ENCODE measurements at places on chromosomes 2 and 18.

DNA sequence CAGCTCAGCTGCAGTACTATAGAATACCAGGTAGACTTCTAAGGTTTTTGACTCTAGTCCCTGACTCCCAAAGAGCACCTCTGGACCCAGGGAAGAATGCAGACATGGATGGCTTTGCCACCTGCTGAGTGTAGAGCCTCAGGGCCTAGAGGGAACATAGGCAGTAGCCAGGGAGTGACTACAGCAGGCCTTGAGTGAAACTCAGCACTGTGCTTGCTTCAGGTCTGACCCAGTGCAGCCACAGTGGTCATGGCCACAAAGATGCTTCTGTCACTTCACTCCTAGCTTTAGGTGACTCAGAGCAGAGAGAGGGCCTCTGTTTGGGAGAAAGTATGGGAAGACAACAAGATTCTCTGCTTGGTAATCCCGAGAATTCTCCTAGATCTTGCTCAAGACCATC lies 162.2 kb upstream of the ITGA4 start:
- no peak for DNase-seq

DNA sequence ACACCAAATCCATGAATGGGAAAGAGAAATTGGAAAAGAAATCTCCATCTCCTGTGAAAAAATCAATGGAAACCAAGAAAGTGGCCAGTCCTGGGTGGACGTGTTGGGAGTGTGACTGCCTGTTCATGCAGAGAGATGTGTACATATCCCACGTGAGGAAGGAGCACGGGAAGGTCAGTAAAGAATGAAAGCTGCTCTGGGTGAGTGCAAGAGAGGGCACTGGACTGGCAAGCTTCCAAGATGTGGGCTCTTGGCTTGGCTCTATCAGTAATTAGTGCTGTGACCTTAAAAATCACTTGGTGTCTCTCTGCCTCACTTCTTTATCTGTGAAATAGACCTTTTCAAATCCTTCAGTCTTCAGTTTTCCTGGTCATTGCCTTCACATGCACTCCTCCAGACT lies 89.0 kb downstream of the ZNF532 start:
- DNase-seq: no peak

DNA sequence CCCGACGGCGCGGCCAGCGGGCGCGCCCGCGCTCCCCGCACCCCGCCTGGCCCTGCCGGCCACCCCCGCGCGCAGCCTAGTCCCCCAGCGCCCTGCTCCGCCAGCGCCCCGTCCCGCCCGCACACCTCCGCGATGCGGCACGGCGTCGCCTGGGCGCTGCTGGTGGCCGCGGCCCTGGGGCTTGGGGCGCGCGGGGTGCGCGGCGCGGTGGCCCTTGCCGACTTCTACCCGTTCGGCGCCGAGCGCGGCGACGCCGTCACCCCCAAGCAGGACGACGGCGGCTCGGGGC lies 232 bp downstream of the SNED1 start:
- DNase-seq: no peak

DNA sequence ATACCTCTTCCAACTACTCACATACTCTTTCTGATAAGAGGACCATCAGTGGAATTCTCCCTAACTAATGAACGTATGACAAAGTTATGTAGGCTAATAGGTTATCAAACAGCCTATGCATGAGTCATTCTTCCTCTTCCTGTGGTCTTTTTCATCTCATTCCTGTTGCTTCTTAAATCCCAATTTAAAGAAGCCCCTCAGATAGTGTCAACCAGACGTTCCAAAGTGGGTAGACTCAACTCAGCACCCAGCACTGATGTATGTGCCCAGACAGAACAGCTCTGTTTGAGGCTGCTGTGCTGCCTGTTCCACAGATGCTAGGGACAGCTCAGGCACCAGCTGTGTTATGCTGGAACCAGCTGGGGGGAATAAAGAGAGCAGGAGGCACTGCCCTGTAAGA lies 52.6 kb downstream of the CXCR4 start:
- DNase-seq: no peak

- DNase-seq: no peak
Observed at GRCh38 chr2:102634831-102635241, 15.5 kb downstream of the SLC9A2 start.

GRCh38 chr2:112706170-112706664 lies 14.6 kb upstream of the NT5DC4 start:
- no peak for DNase-seq

- DNase-seq: no peak
Observed at GRCh38 chr18:57190026-57190425, 43.1 kb downstream of the BOD1L2 start.

DNA sequence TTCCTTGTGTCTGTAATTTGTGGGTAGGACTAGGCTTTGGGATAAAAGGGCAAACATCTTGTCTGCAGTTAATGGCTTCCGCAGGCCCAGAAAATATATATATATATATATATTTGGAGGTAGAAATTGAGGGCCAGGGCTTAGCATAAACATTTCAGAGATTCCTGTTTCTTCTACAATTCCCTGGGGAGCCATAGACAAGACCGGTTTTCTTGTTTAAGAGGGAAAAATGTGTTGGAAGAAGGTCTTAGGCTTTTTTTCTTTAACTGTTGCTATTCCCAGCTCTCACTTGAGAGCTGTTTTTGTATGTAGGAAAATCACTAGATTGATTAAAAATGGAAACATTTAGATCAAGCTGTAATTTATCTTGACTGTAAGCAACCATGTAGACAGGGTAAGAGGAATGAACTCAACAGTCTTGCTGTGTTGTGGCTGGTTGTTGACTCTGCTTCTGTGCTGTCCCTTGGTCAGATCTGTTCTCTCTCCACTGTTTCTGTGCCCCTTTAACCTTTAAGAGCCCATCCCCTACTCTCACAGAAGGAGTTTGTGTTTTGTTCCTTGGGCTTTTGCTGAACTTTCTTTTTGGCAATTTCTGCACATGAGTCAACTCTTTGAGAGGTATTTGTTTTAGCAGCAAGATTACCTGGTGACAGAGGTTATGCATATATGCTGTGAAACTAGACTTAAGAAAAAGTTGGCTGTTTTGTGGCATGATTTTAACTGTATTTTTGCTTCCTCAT lies 58.3 kb downstream of the EFEMP1 start:
- DNase-seq: no peak

GRCh38 chr2:144501118-144501517 lies 18.8 kb downstream of the ZEB2 start:
- DNase-seq: no peak

- DNase-seq: no peak
Observed at GRCh38 chr2:171655586-171655985, 31.7 kb upstream of the DYNC1I2 start.

DNA sequence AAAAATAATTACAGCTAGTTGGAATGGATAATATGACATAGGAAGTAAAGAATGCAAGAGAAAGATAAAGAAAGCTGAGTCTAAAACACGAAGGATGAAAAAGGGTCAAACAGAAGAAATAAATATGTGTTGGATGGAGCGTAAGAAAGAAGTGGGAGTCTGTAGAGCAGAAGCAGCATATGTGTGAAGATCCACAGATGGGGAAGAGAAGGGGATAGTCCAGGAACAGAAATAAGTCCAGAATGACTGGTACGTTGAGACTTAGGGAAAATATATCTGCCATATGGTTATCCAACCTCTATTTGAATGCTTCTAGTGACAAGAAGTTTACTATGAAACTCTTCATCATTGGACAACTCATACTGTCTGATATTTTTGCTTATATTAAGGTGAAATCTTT lies 18.0 kb downstream of the ABCA12 start:
- DNase-seq: no peak

DNA sequence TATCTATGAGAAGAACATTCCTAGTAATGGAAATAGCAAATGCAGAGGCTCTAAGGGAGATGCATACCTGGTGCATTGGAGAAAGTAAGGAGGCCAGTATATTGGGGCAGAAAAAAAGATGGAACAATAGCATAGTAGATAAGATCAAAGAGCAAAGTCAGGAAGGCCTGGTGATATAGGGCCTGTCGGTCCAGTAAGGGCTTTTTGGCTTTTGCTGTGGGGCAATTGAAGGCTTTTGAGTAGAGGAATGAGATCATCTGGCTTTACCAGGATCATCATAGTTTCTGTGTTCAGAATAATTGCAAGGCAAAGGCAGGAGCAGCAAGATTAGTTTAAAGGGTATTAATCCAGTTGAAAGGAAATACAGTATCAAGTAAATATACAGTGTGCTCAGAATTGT lies 111.8 kb downstream of the EHBP1 start:
- DNase-seq: no peak

GRCh38 chr18:9017905-9018227 lies 84.6 kb upstream of the NDUFV2 start:
- no peak for DNase-seq

- no peak for DNase-seq
Observed at GRCh38 chr2:133596701-133597393, 28.6 kb upstream of the NCKAP5 start.

GRCh38 chr2:233819884-233820773 lies 34.2 kb downstream of the HJURP start:
- no peak for DNase-seq

- no peak for DNase-seq
Observed at GRCh38 chr2:196166876-196167275, 4.5 kb downstream of the STK17B start.

GRCh38 chr2:195730912-195731311 lies 73.9 kb downstream of the SLC39A10 start:
- DNase-seq: no peak

DNA sequence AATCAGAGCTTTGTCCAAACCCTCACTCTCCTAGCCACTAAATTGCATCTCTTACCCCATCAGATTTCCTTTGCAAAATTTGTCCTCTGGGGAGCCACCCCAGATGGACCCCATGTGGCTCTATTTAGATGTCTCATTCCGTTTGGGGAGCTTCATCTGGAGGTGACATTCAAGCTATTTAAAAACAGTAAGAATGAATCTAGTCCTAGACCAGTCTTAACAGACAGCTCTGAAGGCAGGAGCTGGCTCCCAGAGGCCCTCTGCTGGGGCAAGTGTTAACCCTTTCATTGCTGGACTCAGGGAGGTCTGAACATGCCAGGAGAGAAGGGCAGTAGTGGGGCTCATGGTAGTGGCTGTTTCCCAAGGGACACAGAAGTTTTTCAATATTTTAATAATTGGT lies 59.2 kb downstream of the RPL37A start:
- DNase-seq: no peak

- DNase-seq: no peak
Observed at GRCh38 chr2:18856765-18857164, 267.4 kb upstream of the NT5C1B start.

- no peak for DNase-seq
Observed at GRCh38 chr2:220445429-220446105, 818.1 kb downstream of the SLC4A3 start.

DNA sequence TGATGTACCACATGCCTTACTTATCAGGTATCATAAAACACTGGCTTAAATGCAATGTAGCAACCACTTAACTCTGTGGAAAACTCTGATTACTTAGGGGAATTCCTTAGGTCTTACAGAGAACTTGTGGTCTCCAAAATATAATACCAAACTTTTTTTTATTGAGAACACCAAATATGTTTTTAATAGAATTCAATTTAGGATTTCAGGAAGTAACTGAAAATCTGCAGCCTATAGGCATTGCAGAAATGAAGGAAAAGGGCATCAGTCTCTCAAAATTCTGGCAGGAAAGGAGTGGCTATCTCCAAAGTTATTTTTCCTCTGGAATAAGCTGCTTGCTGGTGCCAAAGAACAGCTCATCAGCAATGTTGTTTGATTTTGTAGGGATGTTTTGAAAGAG lies 105.3 kb upstream of the UGP2 start:
- DNase-seq: no peak

- DNase-seq: no peak
Observed at GRCh38 chr2:44912660-44913059, 28.8 kb upstream of the SIX3 start.

DNA sequence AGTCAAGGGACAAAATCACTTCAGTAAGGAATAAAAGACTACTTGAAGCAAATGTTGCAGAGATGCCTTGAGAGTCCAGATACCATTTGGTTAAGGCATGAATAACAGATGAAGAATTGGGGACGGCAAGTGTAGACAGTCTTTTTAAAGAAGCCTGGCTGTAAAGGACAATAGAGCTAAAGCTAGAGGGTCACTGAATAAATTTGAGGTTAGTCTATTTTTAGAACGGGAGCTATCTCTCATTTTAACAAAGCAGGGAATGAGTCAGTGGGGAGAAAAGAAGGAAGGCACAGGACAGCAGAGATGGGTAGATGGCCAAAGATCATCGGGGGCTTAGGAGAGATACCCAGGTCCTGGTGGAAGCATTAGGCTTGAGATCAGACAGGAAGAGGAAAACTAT lies 30.6 kb upstream of the CHN1 start:
- DNase-seq: no peak

DNA sequence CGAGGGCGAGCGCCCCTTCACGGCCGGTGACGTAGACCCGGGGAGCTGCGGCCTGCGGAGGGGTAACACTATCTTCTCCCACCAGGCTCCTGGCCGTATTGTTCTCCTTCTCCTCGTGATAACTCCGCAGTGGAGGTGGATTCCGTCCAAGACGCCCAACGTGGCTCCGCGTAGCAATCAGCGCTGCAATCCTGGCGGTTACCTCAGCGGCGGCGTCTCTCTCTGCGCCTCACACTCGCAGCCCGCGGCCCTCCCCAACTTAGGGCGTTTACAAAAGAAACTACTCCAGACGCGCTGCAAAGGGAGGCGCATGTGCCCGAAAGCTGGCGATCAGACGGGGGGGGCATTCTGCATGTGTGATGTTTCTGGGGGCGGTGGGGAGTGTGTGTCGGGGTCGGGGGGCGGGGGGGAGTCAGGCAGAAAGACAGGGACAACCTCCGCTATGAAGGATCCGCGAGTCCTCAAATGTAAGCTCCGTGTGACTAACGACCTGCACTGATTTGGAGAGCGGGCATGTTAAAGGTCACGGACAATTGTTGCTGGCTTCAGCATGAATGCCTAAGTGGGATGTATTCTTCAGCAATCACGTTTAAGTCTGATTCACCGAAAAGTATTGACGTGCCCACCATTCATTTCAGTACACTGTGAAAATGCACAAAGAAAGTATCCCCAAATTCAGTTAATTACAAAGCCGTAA lies 1.3 kb upstream of the ZNF516 start:
- DNase-seq: no peak

DNA sequence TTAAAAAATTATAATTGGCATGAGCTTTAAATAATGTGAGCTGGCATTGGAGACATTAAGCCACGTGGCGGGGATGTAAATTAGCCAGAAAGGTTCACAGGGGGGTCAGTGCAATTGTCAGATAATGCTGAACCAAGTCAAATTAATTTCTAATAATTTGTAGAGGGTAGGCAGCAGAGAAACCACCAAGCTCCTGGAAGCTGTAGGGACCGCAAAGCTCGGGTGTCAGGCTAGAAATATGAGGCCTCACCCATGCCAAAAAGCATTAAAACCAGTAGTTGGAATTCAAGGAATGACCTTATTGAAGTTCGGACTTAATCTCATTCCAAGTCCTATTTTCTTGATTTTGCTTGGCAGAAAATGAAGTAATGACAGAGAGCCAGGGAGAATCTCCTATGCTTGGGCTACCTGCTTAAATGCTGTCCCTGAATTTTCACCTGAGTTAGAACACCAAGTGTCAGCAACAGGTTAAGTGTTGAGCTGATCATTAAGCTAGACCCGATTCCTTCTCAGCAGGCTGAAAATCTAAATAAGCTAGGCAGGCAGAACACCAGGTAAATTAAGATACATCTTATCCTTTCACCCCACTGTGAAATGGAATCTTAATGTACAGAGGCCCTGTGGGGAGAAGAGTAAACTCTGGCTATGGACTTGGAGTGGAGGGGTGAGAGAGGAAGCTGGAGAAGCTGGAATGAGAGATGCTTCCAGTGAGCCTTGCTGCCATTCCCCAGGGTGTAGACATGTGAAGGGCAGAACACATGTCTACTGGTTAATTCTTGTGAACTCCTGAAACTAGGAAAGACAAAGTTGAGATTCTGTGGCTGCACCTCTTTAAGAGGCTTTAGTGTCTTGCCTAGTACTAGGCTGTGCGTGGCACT lies 520.0 kb downstream of the SLC4A3 start:
- DNase-seq: no peak

Data from NCI-H187 (cell line).